ENCODE measurements at places on chromosomes 1 and 21.

GRCh38 chr1:159786966-159787365 lies 6.2 kb downstream of the DUSP23 start:
- no peak for DNase-seq

- no peak for DNase-seq
Observed at GRCh38 chr1:190019717-190020116, 457.9 kb downstream of the BRINP3 start.

- no peak for DNase-seq
Observed at GRCh38 chr1:78318011-78318410, 172.8 kb upstream of the PTGFR start.

GRCh38 chr1:51329443-51330325 lies 678 bp downstream of the TTC39A start:
- DNase-seq = no peak

DNA sequence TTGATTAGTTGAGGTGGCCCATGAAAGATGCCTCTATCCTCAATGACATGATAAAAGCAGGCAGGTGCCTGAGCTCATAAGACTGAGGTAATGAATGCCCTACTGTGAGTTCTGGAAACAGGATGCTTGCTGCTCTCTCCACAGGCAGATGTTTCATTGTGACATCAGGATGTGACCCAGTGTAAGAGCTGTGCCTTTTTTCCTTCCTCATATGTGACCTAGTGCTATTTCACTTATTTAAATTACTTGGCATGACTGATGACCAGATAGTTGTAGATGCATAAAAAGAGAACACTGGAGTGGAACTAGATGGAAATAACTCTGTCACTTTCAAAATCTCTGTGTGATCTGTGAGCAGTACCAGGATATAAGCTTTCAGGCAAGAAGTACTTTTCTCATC lies 31.9 kb downstream of the KIF14 start:
- DNase-seq = no peak

DNA sequence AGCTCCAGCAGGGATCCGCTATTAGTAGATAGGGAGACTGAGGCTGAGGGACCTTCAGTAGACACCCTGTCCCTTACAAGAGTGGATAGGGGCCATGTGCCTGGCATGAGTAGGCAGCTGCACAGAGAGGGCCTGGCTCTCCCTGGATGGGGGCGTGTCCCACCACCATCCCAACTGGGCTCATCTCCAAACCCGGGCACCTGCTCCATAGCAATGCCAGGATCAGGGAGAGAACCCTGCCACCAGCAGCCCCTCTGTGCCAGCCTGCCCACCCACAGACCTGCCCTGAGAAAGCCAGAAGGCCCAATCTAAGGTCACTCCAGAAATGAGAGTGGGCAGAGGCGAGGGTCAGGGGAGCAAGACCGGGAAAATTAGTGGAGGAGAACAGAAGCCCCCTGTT lies 121.3 kb downstream of the GRIK3 start:
- no peak for DNase-seq

DNA sequence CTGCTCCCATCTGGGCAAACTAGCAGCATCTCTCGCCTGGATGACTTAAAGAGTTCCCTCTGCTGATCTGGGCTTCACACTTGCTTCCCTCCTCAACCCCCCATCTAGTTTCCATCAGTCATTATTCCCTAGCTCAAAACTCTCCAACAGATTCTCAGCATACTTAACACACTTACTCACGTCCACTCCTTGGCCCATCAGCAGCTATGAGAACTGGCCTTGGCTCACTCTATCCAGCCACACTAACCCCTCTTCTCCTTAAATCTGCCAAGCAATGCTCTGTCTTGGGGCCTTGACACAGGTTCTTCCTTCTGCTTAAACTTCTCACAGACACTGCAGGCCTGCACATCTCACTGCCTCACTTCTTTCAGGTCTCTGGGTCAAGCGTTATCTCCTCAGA lies 41.6 kb downstream of the GNG12 start:
- DNase-seq = no peak

GRCh38 chr1:81758181-81758580 lies 42.6 kb upstream of the ADGRL2 start:
- no peak for DNase-seq

DNA sequence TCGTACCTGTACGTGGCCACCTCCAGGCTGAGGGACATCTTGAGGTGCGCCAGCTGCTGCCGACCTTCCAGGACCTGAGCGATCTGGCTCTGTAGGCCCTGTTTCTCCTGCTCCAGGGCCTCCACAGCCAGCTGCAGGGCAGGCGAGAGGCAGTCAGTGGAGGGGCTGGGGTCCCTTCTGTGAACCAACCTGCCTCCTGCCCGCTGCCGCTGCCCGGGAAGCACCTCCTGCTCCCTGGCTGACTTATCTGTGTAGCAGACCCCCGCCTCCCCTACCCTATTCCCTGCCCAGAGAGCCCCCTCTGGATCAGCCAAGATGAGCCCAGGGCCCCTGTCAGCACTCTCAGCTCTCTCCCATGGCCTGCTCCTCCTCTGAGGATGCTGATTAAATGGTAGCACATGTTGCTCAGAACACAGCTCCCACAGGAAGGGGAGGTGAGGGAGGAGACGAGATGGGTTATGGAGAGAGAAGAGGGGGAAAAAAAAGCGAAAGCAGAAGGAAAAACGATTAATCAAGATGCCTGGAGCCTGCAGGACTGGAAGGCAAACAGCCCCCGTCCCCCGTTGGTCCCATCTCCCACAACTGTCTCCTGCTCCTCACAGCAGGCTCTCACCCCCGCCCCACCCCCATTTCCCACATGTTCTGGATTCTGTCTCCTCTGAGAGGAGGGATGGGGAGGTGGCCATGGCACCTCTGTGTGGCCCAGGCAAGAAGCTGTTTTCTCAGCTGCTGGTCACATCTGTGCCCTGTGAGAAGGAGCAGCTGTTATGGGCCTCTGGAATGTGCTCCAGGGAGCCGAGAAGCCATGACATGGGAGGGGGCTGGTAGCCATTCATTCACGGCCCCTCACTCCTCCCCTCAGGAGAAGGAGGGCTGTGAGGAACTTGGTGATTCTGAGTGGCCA lies 1.7 kb downstream of the NES start:
- no peak for DNase-seq

GRCh38 chr1:153438599-153438998 lies 21.9 kb downstream of the S100A7 start:
- DNase-seq = no peak

GRCh38 chr1:179012038-179012437 lies 13.7 kb upstream of the FAM20B start:
- no peak for DNase-seq

DNA sequence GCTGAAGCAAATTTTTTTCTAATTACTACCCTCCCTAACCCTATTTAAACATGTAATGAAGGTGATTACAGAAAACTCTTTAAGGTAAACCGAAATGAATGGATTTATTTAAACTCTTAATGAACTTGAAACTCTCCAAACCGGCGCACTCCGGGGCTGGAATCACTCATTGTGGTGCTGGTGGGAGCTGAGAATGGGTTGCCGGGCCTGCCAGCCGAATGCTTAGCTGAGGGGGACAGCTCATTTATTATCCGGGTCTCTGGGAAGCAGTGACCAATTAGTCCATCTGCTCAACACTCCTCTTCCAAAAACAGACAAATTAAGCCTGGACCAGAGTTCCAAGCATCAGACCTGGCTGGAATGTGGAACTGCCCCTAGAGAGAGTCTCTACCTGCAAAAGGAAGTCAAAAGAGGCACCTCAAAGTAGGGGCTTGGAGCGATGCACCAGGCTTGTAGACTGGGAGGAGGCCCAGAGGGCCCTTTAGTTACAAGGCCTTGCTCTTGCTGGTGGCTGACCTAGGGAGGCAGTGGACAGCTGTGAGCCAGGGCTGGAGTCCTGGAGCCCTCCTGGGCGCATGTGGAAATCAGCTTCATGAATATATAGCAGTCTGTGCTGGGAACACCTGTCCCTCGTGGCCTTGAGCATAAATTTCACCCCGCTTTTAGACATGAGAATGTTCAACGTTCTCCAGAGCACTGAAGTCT lies 320.7 kb downstream of the AJAP1 start:
- no peak for DNase-seq

GRCh38 chr1:107879927-107880326 lies 85.1 kb downstream of the VAV3 start:
- DNase-seq = no peak

- DNase-seq = no peak
Observed at GRCh38 chr1:182183606-182184005, 122.1 kb upstream of the ZNF648 start.

GRCh38 chr21:45223236-45224185 lies 64.2 kb downstream of the POFUT2 start:
- no peak for DNase-seq

GRCh38 chr1:45414746-45415145 lies 74.5 kb upstream of the MUTYH start:
- no peak for DNase-seq

- no peak for DNase-seq
Observed at GRCh38 chr1:93904228-93904627, 5.0 kb downstream of the GCLM start.

DNA sequence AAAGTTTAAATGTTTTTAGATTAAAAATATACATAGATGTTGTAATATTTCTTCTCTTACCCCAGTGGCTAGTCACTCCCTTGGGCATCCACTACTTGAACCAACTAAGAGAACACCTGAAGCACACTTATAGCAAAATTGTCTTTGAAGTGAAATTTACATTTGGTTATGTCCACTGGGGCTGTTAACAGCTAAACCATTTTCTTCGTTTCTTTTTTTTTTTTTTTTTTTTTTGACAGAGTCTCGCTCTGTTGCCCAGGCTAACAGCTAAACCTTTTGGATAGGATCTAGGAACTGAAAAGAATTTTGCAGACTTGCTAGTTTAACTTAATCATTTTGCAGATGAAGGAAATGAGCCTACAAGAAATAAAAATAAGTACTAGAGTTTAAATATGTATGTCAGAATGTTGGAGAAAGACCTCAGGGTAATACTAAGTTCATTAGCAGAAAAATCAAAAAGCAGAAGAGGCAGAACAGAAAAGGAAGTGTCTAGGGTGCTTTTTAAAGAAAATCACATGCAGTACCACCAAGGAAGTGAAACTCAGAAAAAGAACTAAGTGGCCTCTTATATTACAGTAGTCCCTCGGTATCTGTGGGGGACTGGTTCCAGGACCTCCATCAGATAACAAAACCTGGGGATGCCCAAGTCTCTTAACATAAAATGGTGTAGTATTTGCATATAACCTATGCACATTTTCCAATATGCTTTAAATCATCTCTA lies 11.8 kb downstream of the DRAM2 start:
- peak; percentile 24 for DNase-seq

DNA sequence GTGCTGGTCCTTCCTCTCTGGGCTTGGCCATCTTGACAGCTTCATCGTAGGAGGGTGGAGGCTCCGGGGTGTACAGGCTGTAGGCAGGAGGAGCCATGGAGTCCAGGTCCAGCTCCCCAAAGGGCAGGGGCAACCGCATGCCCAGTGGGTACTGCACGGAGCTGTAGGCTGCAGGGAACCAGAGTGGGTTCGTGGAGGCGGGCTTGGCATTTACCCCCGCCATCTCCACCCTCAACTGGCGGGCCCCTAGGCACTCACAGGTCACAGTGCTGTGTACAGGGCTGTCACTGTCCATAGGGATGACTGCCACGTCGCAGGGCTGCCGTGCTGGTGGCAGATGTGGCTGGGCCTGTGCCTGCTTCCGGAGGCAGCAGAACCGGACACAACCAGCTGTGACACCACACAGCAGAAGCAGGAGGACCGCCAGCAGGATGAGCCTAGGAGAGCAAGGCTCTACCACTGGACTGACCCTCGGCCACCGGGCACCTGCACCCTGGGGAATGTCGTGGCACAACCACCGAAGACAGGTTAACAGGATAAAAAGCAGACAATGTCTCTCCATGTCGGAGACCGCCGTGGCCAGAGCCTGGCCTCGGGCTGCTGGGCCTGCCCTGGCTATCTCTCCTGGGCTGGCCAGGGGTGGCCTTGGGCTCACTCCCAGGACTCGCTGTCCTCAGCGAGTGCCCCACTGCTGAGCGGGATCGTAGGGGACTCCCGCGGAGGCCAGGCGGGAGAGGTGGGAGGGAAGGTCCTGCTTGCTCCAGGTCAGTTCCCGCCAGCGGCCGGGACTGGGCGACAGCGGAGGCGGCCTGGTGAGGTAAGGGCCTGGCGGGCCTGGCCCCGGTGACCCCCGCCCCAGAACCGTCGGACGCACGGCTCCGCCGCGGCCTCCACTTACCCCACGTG lies 831 bp downstream of the TMEM52 start:
- no peak for DNase-seq

GRCh38 chr1:163561580-163562295 lies 240.0 kb downstream of the NUF2 start:
- DNase-seq = no peak

GRCh38 chr1:121483961-121484424 lies 299.2 kb downstream of the SRGAP2C start:
- DNase-seq = peak; percentile 46
